ENCODE measurements at places on chromosomes 11 and 22.

GRCh38 chr11:2772544-2773031, 72.8 kb upstream of the KCNQ1OT1 start:
- no peak for DNase-seq

DNA sequence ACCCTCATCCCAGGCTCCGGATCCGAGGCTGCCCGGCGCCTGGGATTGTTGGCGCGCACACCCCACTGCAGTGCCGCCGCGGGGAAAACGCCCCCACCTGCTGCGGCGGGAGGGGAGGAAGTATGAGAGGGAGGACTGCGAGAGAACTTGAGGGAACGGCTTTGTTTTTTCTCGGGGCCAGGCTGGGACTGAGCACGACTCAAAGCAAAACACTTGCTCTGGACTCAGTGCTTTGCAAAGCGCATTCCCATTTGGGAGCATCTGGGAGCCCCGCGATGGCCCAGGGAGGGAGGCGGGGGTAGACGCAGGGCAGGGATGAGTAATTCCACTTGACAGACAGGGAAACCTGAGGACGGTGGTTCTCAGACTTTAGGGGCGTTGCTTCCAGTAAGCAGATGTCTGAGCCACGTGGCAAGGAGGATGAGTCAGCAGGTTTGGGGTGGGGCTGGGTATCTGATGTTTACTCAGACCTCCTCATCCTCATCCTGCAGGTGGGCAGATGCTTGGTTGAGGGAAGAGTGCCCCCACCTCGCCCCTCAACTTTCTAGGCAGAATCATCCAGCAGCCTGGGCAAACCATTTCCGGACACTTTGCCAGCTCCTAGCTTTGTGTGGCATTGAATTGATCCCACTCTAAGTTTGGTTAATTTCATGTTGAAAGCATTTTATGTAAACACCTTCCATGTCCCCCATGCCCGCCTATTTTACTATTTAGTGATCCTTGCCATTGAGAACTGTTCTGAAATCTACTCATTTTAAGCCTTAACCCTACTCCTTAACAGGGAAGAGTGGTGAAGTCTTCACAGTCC, 1.5 kb downstream of the MIAT start:
- DNase-seq = peak; percentile 76

GRCh38 chr22:38802671-38803121, 8.8 kb upstream of the DNAL4 start:
- peak; percentile 93 for DNase-seq

DNA sequence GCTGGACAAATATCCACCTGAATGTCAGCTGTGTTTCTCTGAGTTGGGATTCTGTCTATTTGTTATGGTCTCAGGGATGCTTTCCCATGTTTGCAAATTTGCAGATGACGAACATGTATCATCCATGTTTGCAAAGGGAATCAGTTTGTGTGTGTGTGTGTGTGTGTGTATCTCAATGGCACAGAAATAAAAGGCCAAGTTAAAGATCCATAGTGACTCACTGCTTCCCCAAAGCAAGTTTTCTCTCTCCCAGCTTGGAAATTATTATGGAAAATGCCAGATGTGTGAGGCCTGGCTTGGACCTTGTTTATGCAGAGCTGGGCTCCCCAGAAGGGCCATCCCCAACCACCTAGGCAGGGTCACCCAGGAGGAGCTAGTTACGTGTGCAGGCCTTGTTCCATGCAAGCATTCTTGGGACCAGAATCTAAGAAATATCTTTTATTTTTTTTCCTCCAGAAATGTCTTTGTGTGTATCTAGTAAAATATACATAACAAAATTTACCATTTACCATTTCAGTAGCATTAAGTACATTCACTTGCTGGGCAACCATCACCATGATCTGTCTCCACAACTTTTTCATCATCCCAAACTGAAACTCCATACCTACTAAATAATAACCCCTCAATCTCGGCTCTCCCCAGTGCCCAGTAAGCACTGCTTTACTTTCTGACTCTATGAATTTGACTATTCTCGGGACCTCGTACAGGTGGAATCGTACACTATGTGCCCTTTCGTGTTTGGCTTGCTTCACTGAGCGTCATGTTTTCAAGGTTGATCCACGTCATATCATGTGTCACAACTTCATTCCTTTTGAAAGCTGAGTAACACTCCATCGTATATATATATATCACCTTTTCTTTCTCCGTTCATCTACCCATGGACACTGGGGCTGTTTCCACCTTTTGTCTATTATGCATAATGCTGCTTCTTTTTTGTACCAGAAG, 56.6 kb upstream of the WNT7B start:
- DNase-seq = no peak

DNA sequence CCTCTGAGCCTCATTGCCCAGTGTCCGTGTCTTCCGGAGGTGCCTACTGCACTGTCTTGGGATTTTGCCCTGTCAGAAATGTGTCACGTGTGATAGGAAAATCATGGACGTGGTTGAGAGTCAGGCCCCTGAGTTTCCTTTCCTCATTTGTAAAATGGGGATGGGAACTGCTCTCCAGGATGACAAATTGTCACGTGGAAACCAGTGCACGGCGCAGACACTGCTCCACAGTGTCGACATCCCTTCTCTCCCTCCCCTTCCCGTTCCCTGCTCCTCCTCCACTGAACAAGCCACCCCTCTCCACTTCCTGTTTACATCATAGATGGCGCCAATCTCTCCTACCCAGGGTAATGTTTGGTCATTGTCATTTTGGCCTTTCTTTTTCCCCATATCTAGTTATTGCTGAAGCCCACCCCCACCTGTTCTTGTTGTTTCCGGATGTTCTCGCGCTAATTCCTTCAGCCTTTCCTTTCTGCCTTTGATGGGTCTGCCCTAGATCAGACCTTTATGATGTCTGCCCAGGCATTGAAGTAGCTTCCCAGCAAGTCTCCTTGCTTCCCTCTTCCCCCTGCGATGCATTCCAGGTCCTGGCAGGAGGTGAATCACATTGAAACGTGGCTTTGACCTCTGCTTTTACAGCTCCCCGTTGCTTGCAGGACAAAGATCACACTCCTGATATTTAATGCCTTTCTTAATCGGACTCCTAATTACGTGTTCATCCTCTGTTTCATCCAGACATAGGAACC, 91.8 kb downstream of the TBC1D22A start:
- no peak for DNase-seq

GRCh38 chr11:86435711-86436110, 61.0 kb downstream of the CCDC81 start:
- no peak for DNase-seq

DNA sequence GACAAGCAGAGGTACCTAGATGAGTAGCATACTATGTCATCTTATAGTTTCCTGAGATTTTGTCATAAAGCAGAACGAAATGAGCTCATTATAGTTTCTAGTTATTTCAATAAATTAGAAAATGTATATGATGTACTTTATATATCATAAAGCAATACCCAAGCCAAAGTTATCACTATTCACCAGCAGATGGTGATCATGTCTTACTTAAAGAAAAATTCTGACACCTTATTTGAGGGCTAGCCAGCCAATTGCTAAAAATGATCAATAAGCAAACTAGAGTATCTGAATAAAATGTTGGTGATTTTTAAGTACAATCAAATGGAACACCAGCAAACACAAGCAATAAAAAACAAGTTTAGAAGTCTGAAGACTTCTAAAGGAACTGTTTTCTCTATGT, 44.1 kb downstream of the RSF1 start:
- no peak for DNase-seq

- DNase-seq = no peak
Observed at GRCh38 chr22:32911503-32911902, 110.0 kb downstream of the TIMP3 start.

GRCh38 chr11:131642756-131643531, 272.5 kb downstream of the NTM start:
- DNase-seq = no peak

GRCh38 chr11:132126973-132127899, 756.8 kb downstream of the NTM start:
- peak; percentile 26 for DNase-seq

GRCh38 chr22:24053481-24054226, 42.5 kb downstream of the CABIN1 start:
- no peak for DNase-seq

- DNase-seq = no peak
Observed at GRCh38 chr11:111967649-111968048, 30.5 kb downstream of the DIXDC1 start.

- no peak for DNase-seq
Observed at GRCh38 chr11:1470681-1471611, 15.6 kb downstream of the MOB2 start.

GRCh38 chr22:38034278-38034882, 22.8 kb upstream of the PICK1 start:
- DNase-seq = peak; percentile 32

DNA sequence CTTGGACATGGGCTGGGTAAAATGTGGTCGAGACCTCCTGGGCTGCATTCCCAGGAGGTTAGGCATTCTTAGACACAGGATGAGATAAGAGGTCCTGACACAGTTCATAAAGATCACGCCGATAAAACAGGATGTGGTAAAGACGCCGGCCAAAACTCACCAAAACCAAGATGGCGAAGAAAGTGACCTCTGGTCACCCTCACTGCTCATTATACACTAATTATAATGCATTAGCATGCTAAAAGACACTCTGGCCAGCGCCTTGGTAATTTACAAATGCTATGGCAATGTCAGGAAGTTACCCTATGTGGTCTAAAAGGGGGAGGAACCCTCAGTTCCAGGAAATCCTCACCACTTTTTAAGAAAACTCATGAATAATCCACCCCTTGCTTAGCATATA, 983.3 kb downstream of the OPCML start:
- no peak for DNase-seq

DNA sequence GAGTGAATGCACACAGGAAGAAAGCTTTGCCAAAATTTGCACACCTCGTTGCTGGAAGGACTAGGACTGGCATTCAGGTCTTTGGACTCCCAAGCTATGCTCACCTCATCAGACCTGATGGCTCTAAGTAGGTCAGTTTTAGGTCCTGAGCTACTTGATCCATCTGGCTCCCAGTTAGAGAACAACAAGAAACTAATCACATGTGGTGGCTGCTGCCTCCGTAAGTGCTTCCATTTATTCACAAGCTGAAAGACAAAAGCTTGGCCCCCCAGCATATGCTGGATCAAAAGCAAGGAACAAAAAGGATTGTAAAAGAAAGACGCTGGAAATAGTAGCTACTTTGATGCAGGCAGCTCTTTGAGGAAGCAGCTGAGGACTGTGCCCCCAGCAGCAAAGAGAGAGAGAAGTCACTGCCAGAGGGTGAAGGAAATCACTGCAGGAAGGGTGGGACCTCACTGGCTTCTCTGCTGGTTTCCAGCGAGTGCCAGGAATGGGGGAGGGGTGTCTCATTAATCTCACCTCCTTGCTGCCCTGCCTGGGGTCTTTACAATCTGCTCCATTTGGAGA, 268.9 kb downstream of the KIRREL3 start:
- no peak for DNase-seq

GRCh38 chr11:95187723-95188122, 43.3 kb downstream of the SESN3 start:
- DNase-seq = no peak

DNA sequence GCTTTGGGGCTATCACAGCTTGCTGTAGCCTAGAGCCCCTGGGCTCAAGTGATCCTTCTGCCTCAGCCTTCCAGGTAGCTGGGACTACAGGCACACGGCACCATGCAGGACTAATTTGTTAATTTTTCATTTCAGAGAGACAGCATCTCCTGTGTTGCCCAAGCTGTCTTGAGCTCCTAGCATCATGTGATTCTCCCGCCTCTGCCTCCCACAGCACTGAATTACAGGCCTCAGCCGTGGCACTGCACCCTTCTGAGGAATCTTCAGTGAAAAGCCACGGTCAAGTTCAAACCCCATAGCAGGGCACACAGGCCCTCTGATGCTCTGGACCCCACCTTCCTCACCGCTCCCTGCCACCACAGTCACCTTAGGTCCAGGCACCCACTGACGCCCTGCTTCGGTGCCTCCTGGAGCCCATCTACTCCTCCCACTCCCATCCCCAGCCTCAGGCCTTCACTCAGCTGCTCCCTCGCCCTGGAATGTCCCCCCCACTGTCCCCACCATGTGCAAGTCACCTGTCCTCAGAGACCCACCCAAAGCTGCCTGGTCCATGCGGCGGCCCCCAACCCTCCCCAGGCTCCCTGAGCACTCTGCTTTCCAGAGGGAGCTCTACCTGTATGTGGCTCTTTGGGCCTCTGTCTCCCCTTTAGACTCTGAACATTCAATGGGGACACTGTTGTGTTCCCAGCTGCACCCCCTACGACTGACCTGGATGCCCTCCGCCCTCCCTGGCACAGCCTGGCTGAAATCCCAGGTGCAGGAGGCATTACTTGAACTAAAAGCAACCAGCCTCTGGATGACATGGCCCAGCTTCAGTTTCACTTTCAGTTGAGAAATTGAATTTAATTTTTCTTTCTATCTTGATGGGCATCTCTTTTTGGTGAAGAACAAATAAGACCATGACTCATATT, 1.6 kb downstream of the APOL2 start:
- no peak for DNase-seq

- DNase-seq = no peak
Observed at GRCh38 chr11:117859488-117860112, 16.9 kb downstream of the FXYD6 start.

- DNase-seq = no peak
Observed at GRCh38 chr11:122307476-122308035, 191.5 kb upstream of the BLID start.

GRCh38 chr11:15629690-15630321, 515.1 kb downstream of the INSC start:
- DNase-seq = no peak

- DNase-seq = no peak
Observed at GRCh38 chr11:78254268-78254667, 65.5 kb downstream of the USP35 start.

DNA sequence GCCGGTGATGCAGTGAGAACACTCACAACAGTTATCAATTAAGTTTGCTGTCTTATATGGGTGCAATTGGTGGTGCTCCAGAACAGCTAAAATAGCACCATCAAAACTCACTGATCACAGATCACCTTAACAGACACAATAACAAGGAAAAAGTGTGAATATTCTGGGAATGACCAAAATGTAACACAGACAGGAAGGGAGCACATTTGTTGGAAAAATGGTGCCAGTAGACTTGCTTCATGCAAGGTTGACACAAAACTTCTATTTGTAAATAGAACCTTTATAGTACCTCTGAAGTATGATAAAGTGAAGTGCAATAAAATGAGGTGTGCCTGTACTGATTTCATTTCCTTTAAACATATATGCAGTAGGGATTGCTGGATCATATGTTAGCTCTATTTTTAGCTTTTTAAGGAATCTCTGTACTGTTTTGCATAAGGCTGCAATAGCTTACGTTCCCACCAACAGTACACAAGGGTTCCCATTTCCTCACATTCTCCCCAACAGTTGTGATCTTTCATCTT, 56.7 kb upstream of the GLYATL1B start:
- DNase-seq = no peak

- no peak for DNase-seq
Observed at GRCh38 chr11:34707462-34707840, 86.6 kb downstream of the EHF start.

DNA sequence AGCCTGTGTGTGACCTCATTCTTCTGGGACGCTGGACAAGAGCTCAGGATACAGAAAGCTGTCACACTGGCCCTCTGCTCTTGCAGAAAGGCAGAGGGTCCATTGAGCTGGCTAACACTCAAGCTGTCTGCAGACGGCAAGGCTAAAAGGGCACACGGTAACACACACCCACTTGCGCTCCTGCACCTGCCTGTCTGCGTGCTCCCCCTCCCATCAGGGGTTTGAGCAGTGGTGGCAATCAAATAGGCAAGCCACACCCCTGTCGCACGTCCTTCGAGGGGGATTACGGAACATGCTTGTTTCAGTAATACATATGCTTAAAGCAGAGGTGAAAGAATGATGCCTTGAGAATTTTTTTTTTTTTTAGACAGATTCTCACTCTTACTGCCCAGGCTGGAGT, 7.1 kb upstream of the QSER1 start:
- DNase-seq = no peak
